ENCODE measurements at places on chromosomes 3 and 15. TPM values are rescaled to one million over a fixed set of nuclear protein-coding genes. Genes with fewer than 3 reads are reported as not detected.

- DNase-seq = no peak
Observed at GRCh38 chr15:88902221-88902835, 7.0 kb upstream of the HAPLN3 start.

- no peak for DNase-seq
Observed at GRCh38 chr3:54214845-54215244, 92.5 kb downstream of the CACNA2D3 start.

- peak; percentile 38 for DNase-seq
Observed at GRCh38 chr3:128395500-128396162, 71.1 kb downstream of the DNAJB8 start.

DNA sequence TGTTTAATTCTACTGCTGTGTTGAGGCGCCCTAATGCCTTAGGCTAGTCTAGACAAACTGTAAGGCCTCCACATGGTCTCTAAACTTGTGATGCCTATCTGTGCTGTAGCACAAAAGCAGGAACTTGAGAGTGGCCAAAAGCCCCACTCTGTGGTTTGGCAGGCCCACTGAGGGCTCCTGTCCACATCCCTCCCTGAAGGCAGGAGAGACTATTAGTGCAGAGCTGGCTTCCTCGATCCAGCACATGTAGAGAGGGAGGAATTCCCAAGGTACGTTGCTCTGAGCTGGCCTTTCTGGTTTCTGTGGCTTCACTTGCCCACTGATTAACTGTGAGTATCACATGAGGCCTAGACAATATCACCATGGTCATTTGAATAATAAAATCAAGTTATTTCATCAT lies 90.6 kb downstream of the POLR2M start:
- DNase-seq = no peak

PLA2G4B gene
- polyA plus RNA-seq = 7.2 TPM

- DNase-seq = no peak
Observed at GRCh38 chr3:193809106-193809505, 216.1 kb downstream of the OPA1 start.

DNA sequence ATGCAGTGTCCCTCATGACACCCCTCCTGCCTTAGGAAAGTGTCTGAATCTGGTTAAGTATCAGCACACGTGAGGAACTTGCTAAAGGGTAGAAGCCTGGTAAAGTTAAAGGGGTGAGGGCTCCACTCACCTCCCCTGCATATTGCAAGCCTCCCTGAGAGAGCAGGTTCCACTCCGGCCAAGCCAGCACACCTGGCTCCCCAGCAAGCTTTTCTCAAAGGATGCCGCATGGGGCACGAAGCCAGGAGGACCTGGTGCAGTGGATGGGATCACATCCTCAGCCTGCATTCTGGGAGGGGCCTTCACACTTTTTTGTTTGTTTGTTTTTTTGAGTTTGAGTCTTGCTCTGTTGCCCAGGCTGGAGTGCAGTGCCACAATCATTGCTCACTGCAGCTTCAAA lies 79.9 kb downstream of the PCSK6 start:
- DNase-seq = no peak

RBM5 gene
- 390 TPM for polyA plus RNA-seq

ABHD5 gene
- 20.1 TPM for polyA plus RNA-seq

DNA sequence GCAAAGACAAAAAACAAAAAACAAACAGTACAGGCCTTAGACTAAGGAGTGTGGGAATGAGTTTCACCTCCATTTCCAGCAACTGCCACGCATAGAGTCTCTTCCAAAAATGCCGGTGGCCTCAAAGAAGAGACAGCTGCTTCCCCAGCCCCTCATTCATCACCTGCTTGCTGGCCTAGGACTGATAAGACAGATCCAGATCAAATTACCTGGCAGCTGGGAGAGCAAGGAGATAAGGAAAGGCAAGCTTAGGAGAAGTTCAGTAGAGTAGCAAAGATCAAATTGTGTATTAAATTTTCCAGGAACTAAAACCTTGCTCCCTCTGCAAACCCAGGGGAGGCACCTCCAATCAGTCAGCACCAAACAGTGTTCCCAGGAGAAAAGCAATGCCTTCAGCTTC lies 325.8 kb upstream of the CTNNB1 start:
- DNase-seq = no peak

GRCh38 chr3:36063992-36064391 lies 316.3 kb upstream of the STAC start:
- no peak for DNase-seq

- DNase-seq = peak; percentile 68
Observed at GRCh38 chr3:188051801-188052168, 102.2 kb upstream of the LPP start.

- DNase-seq = no peak
Observed at GRCh38 chr3:153410517-153410916, 248.5 kb downstream of the RAP2B start.

DNA sequence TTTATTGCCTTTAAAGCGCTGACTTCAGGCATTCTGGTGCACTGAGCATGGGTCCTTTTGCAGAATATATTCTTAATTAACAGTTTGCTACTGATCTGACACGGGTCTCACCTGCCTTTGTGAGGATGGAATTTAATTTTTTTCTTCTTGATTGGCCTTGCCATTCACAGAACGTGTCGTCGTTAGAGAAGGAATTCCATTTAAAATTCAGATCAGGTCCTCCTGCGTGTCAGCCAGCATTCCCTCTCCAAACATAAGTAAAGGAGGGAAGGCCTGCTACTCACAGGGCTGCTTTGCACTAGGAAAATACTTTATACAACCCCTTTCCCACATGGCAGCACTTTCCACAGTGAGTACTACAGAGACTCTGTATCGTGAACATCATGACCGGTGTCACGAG lies 492.7 kb downstream of the NTRK3 start:
- no peak for DNase-seq

DNA sequence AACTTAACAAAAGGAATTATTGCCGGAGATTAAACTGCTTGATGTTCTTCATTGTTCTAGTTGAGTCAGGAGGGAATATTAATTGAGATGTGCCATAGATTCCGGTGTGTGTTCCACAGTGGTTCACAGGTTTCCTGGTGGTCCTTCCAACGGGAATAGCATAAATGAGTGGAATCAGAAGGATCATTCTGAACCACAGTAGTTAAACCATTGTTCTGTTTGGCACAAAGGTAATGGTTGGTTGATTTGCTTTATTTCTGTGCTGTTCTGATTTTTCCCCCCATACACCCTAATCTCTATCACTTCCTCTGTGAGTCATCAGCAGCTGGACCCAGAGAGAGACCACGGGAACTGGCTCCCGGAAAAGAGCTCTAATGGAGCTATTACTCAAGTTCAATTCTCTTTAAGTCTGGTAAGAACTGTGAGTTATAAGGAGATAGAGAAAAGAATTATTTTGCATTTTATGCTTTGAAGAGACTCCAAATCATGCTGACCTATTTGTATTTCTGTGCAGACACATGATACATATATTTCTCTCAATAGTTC lies 627.2 kb downstream of the ZIC1 start:
- no peak for DNase-seq

RYR3 gene
- polyA plus RNA-seq = 14.2 TPM

DNA sequence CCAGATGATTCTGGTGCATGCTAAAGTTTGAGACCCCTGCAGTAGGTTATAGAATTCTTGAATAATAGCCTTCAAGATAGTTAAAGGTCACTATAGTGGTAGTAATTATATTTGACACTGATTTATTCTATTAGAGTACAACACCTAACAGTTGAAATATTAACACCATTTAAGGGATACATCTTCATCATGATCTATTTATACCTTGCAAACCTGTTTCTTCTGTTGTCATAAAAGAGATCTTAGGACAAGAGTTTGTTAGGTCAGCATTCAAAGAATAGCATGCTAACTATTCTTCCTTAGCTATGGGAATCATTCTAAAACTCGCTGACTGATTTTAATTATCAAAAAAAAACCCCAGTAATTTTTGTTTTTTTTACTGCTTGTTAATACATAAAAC lies 46.5 kb downstream of the TSC22D2 start:
- DNase-seq = no peak

GRCh38 chr3:4387210-4388204 lies 79.6 kb downstream of the SUMF1 start:
- DNase-seq = no peak
